Kidney glomerular epithelial cell (primary cell): ENCODE measurements at places on chromosomes 2 and 18.

DNA sequence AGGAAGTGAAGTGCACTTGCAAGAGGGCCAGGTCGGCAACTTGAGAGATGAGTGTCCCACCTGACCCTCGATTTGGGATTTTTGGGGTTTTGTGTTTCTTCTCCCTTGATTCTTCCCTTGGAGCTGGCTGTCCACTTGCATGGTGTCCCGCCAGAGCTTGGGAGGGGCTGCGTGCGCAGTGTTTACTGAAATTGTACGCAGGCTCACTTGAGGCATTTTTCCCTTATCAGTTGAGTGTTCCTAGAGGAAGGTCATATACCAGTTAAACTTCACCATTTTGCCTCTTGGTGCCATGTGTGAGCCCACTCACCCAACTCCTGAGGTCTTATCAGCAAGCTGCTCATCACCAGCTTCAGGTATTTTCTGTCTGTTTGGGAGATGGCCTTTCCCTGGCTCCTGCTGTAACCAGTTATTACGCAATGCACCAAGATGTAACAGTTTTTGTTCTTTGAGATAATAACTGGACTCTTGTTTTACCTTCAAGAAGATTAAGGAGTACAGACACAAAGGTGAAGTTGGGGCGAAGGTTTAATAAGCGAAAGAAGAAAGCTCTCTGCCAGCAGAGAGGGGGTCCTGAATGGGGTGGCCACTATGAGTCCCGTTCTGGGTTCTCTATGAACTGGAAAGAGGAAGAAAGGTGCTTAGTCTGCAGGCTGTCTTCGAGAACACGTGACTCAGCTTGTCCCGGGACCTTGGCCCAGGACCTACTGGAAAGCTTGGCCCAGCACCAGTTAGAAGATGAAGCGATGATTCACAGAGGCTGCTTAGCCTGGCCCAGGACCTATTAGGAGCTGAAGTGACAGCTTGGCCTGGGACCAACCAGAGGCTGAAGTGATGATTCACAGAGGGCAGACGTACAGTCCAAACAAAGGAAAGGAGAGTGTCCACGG, 21.5 kb upstream of the TXNL4A start:
- DNase-seq: peak; percentile 84

- DNase-seq: no peak
Observed at GRCh38 chr2:236638707-236639106, 69.1 kb downstream of the ACKR3 start.

- peak; percentile 10 for DNase-seq
Observed at GRCh38 chr2:119011162-119011909, 69.3 kb downstream of the MARCO start.

- DNase-seq: no peak
Observed at GRCh38 chr2:171034315-171034714, 105.3 kb downstream of the GORASP2 start.

DNA sequence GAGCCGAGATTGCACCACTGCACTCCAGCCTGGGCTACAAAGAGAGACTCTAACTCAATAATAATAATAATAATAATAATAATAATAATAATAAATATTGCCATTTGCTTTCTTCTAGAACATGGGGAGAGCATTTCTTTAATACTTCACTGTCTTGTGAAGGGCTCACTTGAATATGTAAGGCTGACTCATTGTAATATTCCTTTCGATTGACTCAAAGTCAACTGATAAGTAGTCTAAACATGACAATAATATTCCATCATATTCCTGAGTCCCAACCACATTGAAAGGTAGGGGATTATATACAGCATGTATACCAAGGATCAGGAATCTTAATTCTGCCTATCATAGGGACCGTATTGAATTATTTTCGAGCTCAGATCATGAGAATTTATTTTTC, 949.2 kb downstream of the DSC3 start:
- no peak for DNase-seq

GRCh38 chr2:96345438-96345837, 9.9 kb downstream of the NCAPH start:
- DNase-seq: no peak

DNA sequence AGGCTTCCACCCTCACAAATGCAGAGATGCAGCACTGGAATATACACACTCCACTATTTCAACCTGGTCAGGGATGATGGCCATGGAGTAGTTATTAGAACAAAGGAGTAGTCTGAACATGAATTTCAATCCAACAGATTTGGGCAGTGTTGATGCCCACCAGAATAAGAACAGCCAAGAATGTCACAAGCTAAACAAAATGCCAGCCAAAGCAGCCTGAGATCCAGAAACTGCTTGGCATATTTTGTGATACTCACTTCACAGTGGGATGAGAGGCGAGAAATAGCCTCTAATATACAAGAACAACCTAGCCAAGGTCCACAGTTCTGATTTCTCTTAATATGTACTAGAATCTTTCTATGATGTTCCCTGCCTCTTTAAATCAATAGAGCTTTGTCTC, 58.6 kb upstream of the KLF7 start:
- no peak for DNase-seq

- no peak for DNase-seq
Observed at GRCh38 chr2:235609746-235610145, 115.9 kb downstream of the AGAP1 start.

DNA sequence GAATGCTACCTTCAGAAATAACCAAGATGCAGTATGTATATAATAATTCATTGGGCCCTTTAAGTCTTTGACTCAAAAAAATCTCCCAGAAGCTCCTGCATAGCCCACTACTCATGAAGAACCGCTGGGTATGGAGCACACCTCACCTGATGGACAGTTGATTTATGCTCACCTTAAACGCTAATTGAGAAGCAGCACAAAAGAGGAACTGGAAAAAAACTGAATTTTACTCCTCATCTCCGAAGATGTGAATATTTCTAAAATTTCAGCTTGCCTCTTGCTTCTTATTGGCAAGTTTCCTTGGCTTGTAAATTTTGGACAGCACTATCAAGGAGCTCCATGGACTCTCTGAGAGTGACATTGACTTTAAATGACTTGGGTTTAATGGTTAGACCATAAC, 5.5 kb downstream of the CYP1B1 start:
- no peak for DNase-seq

GRCh38 chr2:97961534-97961933, 34.2 kb downstream of the TMEM131 start:
- no peak for DNase-seq

DNA sequence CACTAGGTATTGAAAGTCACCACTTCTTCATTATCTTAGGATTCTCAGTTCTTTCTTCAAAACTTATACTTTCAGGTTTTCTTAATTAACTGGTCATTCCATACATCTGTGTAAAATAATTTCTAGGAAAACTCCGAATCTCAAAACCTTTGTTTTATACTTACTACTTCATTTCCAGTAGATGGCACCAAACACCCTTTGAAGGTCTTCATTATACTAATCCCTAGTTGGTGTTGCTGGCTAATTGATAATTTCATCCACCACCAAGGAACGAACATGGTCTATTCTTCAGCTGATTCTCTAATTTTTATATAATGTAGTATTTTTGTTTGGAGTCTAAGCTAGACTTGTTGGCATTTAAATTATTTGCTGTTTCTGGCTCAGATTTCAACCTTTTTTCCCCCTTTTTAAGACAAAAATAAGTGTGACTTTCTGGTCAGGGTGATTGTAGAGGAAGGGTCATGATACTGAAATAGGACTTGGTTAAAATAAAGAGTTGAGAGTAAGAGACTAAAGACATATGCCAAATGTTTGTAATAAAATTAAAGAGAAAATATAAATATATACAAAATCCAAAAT, 2.8 kb upstream of the MXD1 start:
- DNase-seq: peak; percentile 68

GRCh38 chr2:37877457-37878315, 47.4 kb upstream of the RMDN2 start:
- peak; percentile 74 for DNase-seq

GRCh38 chr18:2982022-2982421, 30.9 kb downstream of the LPIN2 start:
- DNase-seq: no peak

DNA sequence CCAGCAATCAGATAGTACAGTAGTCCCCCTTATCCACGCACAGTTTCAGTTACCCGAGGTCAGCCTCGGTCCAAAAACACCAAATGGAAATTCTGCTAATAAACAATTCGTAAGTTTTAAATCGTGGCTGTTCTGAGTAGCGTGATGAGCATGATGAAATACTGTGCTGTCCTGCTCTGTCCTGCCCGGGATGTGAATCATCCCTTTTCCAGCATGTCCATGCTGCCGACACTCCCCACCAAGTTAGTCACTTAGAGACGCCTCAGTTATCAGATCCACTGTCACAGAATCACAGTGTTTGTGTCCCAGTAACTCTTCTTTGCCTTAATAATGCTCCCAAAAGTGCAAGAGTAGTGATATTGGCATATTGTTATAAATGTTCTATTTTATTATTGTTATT, 62.1 kb downstream of the MEX3C start:
- DNase-seq: no peak

- DNase-seq: no peak
Observed at GRCh38 chr18:37540424-37541138, 25.0 kb downstream of the CELF4 start.
